ENCODE measurements at places on chromosomes 5 and 9. TPM values are rescaled to one million over a fixed set of nuclear protein-coding genes. Genes with fewer than 3 reads are reported as not detected.

C9orf72 gene
- 32.9 TPM for total RNA-seq

FABP6 gene
- total RNA-seq = 1.5 TPM

DNA sequence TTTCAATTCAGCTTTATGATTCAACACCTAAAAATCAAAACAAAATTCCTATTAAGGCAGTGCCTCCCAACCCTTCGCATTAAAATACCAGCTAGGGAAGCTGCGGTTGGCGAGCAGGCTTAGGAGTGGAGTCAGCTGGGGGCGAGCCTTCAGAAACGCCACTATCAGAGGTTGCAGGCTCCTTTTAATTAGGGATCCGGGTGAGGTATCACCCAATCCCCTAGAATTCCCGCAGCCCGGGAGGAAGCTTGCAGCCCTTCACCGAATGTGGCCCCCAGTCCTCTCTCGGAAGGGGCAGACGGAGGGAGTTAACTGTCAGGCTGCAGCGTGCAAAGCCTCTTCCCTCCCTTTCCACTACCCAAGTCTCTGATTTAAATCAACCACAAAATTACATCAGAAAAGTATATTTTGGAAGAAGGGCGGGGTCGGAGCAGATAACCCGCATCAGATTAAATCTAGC, 1.7 kb downstream of the STC2 start:
- peaks cover 29% of the 10 kb centered on the region for H3K4me1 ChIP-seq
- H3K27me3 ChIP-seq = peaks cover 92% of the 10 kb centered on the region
- no peaks in the 10 kb centered on the region for H3K36me3 ChIP-seq
- no peak for DNase-seq
- H3K27ac ChIP-seq = no peak overlapping the region

GRCh38 chr9:93434056-93434455, 17.4 kb upstream of the FAM120A start:
- DNase-seq = no peak
- H3K27me3 ChIP-seq = no peaks in the 10 kb centered on the region
- H3K4me1 ChIP-seq = peaks cover 25% of the 10 kb centered on the region
- no peaks in the 10 kb centered on the region for H3K36me3 ChIP-seq

DNA sequence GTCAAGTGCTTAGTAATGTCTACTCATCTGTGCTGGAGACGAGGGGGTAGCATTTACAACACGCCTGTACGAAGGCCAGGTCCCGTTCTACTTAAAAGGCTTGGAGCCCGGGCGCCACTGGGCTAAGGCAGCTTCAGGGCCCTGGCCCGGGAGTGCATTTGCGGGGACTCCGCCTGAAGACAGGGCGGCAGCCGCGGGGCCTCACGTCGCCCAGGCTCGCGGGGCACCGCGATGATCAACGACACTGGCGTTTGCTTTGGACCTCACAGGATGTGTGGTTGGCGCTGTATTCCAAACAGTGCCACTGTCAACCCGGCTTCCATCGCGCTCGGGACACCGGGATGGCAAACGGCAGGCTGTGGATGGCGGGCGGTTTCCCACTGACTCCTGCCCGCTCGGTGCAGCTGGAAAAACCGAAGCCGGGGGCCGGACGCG, 1.1 kb upstream of the TENT4A start:
- H3K27me3 ChIP-seq = peaks cover 2% of the 10 kb centered on the region
- no peaks in the 10 kb centered on the region for H3K36me3 ChIP-seq
- H3K4me3 ChIP-seq = peak overlapping the region; percentile 94
- peak overlapping the region; percentile 94 for H3K27ac ChIP-seq
- H3K4me1 ChIP-seq = peaks cover 42% of the 10 kb centered on the region
- DNase-seq = peak; percentile 47

- no peaks in the 10 kb centered on the region for H3K36me3 ChIP-seq
- H3K27me3 ChIP-seq = no peaks in the 10 kb centered on the region
- H3K4me3 ChIP-seq = no peak overlapping the region
- peaks cover 11% of the 10 kb centered on the region for H3K4me1 ChIP-seq
Observed at GRCh38 chr5:87541676-87542075, 128.9 kb upstream of the CCNH start.

- no peak overlapping the region for H3K27ac ChIP-seq
- peak; percentile 12 for DNase-seq
- H3K4me1 ChIP-seq = peaks cover 50% of the 10 kb centered on the region
- H3K36me3 ChIP-seq = no peaks in the 10 kb centered on the region
- H3K4me3 ChIP-seq = peak overlapping the region; percentile 65
Observed at GRCh38 chr9:77016526-77017504, 2.6 kb upstream of the FOXB2 start.

AMBP gene
- not detected for total RNA-seq

DNA sequence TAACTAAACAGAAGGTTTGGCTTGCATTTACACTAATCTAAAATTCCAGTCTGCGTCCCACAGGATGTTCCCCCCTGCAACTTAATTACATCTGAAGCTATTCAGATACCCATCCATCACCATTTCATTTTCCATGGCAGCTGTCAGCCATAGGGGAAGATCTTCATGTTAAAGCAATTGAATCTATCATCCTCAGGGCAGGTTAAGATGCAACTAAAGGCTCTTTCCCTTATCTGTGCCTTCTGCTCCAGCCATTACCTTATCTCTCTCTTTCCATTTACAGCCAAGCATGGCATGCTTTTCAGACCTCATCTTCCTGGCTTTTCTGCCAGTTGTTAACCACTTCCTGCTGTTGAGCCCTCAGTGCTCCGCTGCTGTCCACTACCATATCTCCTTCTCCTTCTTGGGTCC, 15.8 kb upstream of the HACD4 start:
- H3K4me3 ChIP-seq = no peak overlapping the region
- H3K27ac ChIP-seq = no peak overlapping the region
- no peaks in the 10 kb centered on the region for H3K36me3 ChIP-seq
- no peaks in the 10 kb centered on the region for H3K4me1 ChIP-seq
- H3K27me3 ChIP-seq = no peaks in the 10 kb centered on the region

SLC25A2 gene
- 0.72 TPM for total RNA-seq

- peak overlapping the region; percentile 79 for H3K4me3 ChIP-seq
- H3K27ac ChIP-seq = no peak overlapping the region
- H3K27me3 ChIP-seq = no peaks in the 10 kb centered on the region
- peaks cover 40% of the 10 kb centered on the region for H3K4me1 ChIP-seq
Observed at GRCh38 chr9:78300209-78300608, 3.3 kb downstream of the PSAT1 start.

DNA sequence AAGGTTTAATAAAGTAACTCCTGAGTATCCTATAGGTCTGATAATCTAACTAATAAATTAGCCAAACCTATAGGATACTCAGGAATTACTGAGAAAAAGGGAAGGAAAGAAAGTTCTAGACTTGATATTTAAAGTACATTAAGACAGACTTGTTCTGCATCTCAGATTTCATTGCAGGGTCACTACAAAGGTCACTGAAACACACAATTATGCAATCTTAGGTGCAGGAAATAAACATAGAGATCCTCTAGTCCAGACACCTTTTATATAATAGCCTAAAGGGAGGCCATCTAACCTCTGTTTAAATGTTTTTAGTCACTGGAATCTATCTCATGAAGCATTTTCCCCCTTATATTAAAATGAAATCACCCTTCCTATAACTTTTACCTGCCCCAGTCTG, 1215.7 kb downstream of the MAT2B start:
- no peaks in the 10 kb centered on the region for H3K27me3 ChIP-seq
- DNase-seq = no peak
- no peak overlapping the region for H3K27ac ChIP-seq
- no peaks in the 10 kb centered on the region for H3K4me1 ChIP-seq

PCDHA5 gene
- 1.3 TPM for total RNA-seq

- DNase-seq = no peak
- no peak overlapping the region for H3K4me3 ChIP-seq
- H3K36me3 ChIP-seq = no peaks in the 10 kb centered on the region
- H3K27ac ChIP-seq = no peak overlapping the region
- H3K27me3 ChIP-seq = no peaks in the 10 kb centered on the region
Observed at GRCh38 chr5:122141751-122142150, 12.4 kb downstream of the ZNF474 start.

DNA sequence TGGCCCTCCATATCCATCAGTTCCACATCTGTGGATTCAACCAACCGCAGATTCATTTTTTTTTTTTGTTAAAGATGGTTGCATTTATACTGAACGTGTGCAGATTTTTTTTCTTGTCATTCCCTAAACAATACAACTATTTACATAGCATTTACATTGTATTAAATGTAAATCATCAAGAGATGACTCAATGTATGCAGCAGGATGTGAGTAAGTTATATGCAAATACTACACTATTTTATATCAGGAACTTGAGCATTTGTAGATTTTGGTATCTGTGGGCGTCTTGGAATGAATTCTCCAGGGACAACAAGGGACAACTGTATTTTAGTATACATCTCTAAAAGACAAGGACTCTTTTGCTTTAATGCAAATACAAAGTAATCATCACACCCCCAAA, 299.2 kb upstream of the ZNF608 start:
- H3K36me3 ChIP-seq = no peaks in the 10 kb centered on the region
- peaks cover 61% of the 10 kb centered on the region for H3K4me1 ChIP-seq
- H3K27ac ChIP-seq = no peak overlapping the region

- DNase-seq = no peak
- H3K4me1 ChIP-seq = peaks cover 23% of the 10 kb centered on the region
- peak overlapping the region; percentile 43 for H3K27ac ChIP-seq
- peak overlapping the region; percentile 88 for H3K4me3 ChIP-seq
- H3K27me3 ChIP-seq = peaks cover 28% of the 10 kb centered on the region
- no peaks in the 10 kb centered on the region for H3K36me3 ChIP-seq
Observed at GRCh38 chr9:22447618-22448305, 1.1 kb downstream of the DMRTA1 start.

DNA sequence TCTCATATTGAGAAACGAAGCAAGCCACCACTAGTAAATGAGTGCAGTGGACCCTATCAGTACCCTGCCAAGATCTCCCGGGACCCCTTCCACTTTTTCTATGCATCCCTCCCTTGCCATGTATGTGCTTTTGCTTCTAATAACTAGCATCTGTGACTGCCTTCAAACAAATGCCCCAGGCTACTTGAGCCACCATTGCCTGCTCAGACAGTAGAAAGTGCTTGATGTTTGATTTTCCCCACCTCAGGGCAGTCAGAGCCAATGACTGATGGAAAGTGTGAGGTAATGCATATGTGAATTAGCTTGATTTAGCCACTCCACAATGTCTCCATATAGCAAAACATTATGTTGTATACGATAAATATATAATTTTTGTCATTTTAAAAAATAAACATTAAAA, 797.3 kb upstream of the ACO1 start:
- no peaks in the 10 kb centered on the region for H3K4me1 ChIP-seq
- no peaks in the 10 kb centered on the region for H3K27me3 ChIP-seq
- DNase-seq = no peak
- no peaks in the 10 kb centered on the region for H3K36me3 ChIP-seq
- H3K27ac ChIP-seq = no peak overlapping the region

Data from neural crest cell (in vitro differentiated cells).